ENCODE measurements at places on chromosomes 7 and 10.

GRCh38 chr10:49613165-49613881, 514 bp upstream of the CHAT start:
- no peak for DNase-seq

- DNase-seq: no peak
Observed at GRCh38 chr10:89621438-89621837, 23.6 kb downstream of the PANK1 start.

DNA sequence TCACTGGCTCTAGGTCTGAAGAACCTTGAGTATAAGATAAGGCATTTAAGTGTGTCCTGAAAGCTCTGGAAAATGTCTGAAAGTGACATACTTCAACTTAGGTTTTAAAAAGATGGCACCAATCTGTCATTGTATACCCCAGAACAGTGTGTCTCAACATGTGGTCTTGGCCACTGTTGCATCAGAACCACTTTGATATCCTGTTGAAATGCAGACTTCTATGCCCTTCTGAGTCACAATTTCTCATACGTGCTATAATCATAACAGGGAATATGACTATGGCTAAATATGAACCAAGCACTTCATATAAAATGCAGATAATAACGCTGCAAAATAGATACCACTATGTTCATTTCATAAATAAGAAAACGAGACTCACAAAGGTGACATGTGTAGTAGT, 38.0 kb upstream of the GPAM start:
- no peak for DNase-seq

DNA sequence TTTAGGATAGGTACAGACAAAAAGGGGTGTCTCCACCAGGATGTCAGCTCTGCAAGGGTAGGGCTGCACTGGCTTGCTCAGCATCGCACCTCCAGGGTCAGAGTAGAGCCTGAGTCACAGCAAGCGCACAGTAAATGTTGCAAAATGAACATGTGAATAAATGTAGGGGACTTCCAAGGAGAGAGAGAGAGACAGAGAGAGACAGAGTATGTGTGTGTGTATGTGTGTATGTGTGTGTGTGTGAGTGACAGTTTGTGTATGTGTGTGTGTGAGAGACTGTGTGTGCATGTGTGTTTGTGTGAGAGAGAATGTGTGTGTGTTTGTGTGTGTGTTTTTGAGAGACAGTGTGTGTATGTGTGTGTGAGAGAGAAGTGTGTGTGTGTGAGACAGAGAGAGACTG, 163.3 kb downstream of the RPS24 start:
- DNase-seq: no peak

- DNase-seq: no peak
Observed at GRCh38 chr10:62170732-62171131, 97.9 kb downstream of the RTKN2 start.

- no peak for DNase-seq
Observed at GRCh38 chr10:101629837-101630632, 41.9 kb downstream of the DPCD start.

DNA sequence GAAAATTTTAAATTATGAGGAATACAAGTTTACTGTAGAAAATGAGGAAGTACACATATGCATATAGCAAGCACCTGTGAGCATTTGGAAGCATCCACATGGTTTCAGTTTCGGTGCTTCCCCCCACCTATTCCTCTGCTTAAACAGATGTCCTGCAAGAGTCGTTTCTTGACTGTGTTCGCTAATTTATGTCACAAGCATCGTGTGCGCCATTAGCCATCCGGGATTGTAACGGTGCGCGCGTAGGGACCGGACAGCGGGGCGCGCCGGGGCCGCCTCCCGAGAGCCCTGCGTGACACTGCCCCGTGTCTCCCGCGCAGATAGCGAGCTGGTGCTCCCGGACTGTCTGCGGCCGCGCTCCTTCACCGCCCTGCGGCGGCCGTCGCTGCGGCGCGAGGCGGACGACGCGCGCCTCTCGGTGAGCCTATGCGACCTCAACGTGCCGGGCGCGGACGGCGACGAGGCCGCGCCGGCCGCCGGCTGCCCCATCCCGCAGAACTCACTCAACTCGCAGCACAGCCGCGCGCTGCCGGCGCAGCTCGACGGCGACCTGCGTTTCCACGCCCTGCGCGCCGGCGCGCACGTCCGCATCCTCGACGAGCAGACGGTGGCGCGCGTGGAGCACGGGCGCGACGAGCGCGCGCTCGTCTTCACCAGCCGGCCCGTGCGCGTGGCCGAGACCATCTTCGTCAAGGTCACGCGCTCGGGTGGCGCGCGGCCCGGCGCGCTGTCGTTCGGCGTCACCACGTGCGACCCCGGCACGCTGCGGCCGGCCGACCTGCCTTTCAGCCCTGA, 90.9 kb downstream of the NEURL1 start:
- no peak for DNase-seq

- no peak for DNase-seq
Observed at GRCh38 chr10:131723297-131724168, 177.3 kb upstream of the PPP2R2D start.

DNA sequence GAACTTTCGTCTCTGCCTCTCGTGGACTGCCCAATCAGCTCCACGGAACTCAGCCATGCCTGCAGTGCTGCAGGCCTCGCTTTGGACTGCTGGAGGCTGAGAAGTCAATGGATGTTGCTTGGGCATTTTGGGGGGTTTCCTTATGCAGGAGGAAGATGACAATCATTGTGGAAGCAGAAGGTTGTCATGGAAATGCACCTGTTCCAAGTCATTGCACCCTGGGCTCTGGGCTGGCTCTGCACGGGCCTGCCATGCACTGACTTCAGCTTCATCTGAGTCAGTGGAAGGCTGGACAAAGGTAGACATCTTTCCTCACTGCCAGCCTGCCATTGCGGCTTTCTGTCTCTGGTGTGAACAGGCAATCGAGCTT, 217.3 kb downstream of the RPS24 start:
- no peak for DNase-seq

- no peak for DNase-seq
Observed at GRCh38 chr10:4427532-4427931, 398.5 kb upstream of the AKR1E2 start.

- no peak for DNase-seq
Observed at GRCh38 chr7:19404912-19405329, 259.7 kb upstream of the FERD3L start.

GRCh38 chr7:74993121-74993520, 28.6 kb downstream of the CASTOR2 start:
- no peak for DNase-seq

- DNase-seq: no peak
Observed at GRCh38 chr10:116785867-116786266, 43.5 kb upstream of the HSPA12A start.

DNA sequence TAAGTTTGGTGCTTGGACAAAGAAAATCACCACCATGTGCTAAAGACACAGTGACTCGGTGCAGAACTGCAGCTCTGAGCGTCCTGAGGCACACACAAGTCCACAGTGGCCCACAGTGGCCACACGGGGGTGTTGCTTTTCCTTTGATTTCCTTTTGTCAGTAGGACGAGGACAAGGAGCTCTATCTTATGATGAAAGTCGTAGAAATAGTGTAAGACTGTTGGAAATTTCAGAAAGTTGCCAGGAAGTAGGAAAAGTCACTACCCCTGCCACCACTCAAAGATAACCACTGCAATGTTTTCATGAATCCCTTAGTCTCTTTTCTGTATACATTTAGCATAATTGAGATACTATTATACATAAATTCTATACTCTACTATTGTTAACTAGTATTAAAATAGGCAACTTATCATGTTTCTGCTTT, 146.0 kb downstream of the TNS3 start:
- DNase-seq: peak; percentile 63

Data from renal cortex interstitium (tissue), 15 donors.